ENCODE measurements at places on chromosomes 4 and X.

DNA sequence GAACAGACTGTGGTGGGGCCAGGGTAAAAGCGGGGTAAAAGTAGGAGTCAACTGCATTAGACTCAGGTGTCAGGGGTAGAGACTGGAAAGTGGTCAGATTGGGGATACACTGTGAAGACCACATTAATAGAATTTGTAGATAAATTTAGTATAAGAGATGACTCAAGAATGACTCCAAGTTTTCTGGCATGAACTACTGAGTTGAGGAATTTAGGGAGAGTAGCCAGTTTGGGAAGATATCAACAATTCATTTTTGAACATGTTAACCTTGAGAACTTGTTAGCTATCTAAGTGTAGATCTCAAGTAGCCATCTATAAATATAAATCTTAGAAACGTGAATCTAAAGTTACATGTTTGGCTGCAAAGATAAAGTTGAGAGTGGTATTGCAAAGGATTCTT is 206.9 kb upstream of the HCCS start:
- no peak overlapping the region for H3K4me3 ChIP-seq
- DNase-seq = no peak
- H3K4me1 ChIP-seq = no peaks in the 10 kb centered on the region
- no peak overlapping the region for H3K27ac ChIP-seq
- H3K27me3 ChIP-seq = no peaks in the 10 kb centered on the region

DNA sequence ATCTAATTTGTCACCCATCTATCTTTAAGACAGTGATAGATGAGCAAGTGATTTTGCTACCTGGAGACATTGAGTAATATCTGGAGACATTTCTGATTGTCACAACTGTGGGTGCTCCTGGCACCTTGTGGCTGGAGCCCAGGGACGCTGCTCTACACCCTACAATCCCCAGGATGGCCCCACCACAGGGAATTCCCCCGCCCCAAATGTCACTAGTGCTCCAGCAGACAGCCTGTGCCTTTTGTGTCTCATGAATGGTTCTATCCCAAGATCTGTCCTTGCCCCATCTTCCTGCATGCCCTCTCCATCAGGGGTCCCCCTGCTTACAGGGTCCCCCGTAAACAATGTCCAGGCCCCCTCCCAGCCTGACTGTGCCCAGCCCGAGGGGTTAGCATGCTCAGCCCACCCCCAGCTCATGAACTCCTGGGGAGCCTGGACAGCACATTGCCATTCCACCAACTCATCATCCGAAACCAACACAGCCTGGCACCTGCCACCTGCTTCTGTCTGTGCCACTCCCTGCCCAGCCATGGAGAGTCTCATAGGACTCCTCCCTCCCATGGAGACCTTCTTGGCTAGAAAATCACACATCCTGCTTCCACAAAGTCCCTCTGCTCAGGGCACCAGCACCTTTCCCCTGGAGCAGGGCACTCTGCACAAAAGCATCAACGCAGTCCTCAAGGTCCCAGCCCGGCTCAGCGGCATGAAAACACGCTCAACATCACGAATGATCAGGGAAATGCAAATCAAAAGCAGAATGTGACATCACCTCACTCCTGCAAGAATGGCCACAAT is 5.7 kb downstream of the P2RY8 start:
- H3K4me1 ChIP-seq = peaks cover 36% of the 10 kb centered on the region
- H3K4me3 ChIP-seq = no peak overlapping the region
- H3K27ac ChIP-seq = no peak overlapping the region
- peak; percentile 50 for DNase-seq
- H3K36me3 ChIP-seq = peaks cover 19% of the 10 kb centered on the region

GRCh38 chr4:153467897-153468262 is 1.7 kb downstream of the TMEM131L start:
- peaks cover 6% of the 10 kb centered on the region for H3K36me3 ChIP-seq
- peak overlapping the region; percentile 76 for H3K27ac ChIP-seq
- DNase-seq = no peak
- H3K4me3 ChIP-seq = peak overlapping the region; percentile 68

DNA sequence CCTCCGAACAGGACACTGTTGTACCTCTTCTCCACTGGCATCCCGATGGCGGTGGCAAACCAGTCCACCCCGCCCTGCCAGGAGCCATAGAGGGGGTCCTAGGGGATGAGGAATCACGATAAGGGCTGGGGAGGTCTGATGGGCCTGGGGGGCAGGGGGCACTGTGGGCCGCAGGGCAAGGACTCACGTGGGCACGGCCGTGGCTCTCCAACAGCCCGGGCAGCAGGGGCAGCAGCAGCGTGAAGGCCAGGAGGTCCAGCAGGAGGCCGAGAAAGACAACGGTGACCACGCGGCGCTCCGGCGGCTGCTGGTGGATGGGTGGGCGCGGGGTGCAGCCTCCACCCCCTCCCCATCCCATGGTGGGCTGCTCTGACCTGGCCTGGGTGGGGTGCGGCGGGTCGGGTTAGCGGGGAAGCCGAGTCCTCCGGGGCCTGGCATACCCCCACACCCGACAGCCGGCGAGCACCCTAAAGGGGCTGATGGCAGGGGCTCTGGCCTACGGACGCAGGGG is 29.6 kb downstream of the NOP14 start:
- H3K27ac ChIP-seq = peak overlapping the region; percentile 72
- H3K36me3 ChIP-seq = peaks cover 35% of the 10 kb centered on the region
- DNase-seq = no peak
- H3K27me3 ChIP-seq = no peaks in the 10 kb centered on the region

DNA sequence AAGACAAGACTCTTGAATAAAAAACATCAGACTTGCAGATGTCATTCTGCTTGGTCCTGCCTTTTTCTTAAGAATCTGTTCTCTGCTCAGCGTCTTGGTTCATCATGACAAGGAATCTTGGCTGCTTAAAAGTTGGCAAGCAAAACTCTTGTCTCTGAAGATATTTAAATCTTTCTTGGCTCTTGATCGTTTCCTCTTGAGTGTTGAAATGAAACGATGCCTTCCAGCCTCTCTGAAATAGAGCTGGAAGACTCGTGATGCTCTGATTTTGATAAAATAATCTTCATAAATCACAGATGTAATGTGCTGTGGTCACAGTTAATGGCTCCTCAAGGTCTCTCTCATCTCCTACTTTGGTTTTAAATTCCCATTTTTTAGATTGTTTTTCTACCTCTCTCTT is 39.9 kb upstream of the TMEM192 start:
- H3K36me3 ChIP-seq = no peaks in the 10 kb centered on the region
- H3K4me3 ChIP-seq = no peak overlapping the region
- H3K4me1 ChIP-seq = no peaks in the 10 kb centered on the region

- no peak overlapping the region for H3K4me3 ChIP-seq
- H3K4me1 ChIP-seq = no peaks in the 10 kb centered on the region
- H3K36me3 ChIP-seq = no peaks in the 10 kb centered on the region
- H3K27ac ChIP-seq = no peak overlapping the region
Observed at GRCh38 chr4:111037591-111038360, 414.9 kb upstream of the PITX2 start.

GRCh38 chrX:132665676-132666075 is 176.8 kb upstream of the MBNL3 start:
- no peaks in the 10 kb centered on the region for H3K4me1 ChIP-seq
- DNase-seq = no peak
- no peaks in the 10 kb centered on the region for H3K36me3 ChIP-seq
- H3K4me3 ChIP-seq = no peak overlapping the region

- no peak for DNase-seq
- H3K4me3 ChIP-seq = no peak overlapping the region
- no peak overlapping the region for H3K27ac ChIP-seq
- H3K36me3 ChIP-seq = no peaks in the 10 kb centered on the region
- no peaks in the 10 kb centered on the region for H3K27me3 ChIP-seq
Observed at GRCh38 chrX:9610771-9611392, 146.0 kb downstream of the TBL1X start.

DNA sequence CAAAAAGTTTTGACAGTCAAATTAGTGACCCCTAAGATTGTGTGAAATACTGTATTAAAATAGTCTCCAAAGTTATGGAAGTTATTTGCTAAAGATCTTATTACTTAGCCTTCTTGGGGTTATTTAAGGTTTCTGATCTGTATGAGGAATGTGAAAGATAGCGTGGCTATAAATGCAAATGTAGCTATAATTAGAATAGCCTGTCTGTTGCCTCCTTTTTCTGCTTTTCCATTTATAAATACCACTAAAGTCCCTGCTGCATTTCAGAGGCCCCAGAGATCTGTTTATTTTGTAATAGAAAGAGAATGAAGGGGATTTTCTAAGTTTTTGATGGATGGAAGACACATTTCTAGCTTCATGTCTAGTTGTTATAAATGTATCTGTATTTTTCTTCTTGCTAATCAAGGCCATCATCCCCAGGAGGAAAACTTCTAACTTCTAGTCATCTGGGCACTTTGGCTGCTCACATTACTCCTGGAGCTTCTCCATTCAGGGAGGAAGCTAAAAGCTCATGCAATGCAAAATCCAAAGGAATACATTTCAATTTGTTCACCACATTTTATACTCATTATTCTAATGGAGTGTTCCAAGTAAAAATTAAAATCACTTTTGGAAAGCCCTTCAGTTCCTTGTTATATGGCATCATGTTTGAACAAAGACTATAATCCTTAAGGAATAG is 73.9 kb downstream of the INTS12 start:
- no peak overlapping the region for H3K4me3 ChIP-seq

GRCh38 chr4:146577111-146577510 is 55.4 kb upstream of the SLC10A7 start:
- DNase-seq = no peak
- H3K4me1 ChIP-seq = no peaks in the 10 kb centered on the region
- H3K27me3 ChIP-seq = peaks cover 2% of the 10 kb centered on the region
- no peaks in the 10 kb centered on the region for H3K36me3 ChIP-seq
- no peak overlapping the region for H3K4me3 ChIP-seq
- H3K27ac ChIP-seq = no peak overlapping the region

DNA sequence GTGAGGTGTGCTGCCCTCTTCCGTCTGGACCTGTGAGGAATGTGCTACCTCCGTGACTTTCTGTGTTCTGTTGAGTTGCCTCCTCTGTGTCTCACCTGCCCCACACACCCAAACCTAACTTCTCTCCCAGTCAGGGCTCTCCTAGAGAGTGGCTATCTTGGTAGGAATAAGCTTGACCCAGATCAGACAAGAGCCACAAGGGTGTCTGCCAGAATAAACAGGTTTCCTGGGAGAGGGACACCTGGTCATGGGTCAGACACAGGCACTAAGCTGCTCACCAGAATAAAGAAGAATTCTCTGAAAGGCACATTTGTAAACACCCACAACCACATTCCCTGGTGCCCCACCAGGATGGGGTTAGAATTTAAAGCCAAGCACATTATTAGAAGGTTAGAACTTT is 11.1 kb downstream of the ZNF182 start:
- H3K27me3 ChIP-seq = no peaks in the 10 kb centered on the region
- H3K27ac ChIP-seq = no peak overlapping the region
- DNase-seq = no peak
- peaks cover 5% of the 10 kb centered on the region for H3K4me1 ChIP-seq
- H3K36me3 ChIP-seq = peaks cover 3% of the 10 kb centered on the region

DNA sequence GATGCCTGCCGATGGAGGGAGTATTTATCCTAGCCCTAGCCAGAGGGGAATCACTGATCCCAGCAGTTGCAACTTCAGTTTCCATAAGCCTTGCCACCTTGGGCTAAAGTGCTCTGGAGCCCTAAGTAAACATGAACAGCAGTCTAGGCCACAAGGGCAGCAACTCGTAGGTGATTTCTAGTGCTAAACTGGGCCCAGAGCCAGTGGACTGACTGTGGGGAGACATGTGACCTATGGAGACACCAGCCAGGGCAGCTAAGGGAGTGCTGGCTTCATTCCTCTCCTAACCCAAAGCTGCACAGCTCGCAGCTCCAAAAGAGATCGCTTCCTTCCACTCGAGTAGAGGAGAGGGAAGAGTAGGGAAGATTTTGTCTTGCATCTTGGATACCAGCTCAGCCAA is 120.8 kb upstream of the MAGEA10 start:
- no peak for DNase-seq
- H3K4me3 ChIP-seq = no peak overlapping the region
- no peaks in the 10 kb centered on the region for H3K4me1 ChIP-seq
- no peaks in the 10 kb centered on the region for H3K36me3 ChIP-seq

Data from natural killer cell (primary cell).